ENCODE measurements at places on chromosomes 3 and 15.

- no peaks in the 10 kb centered on the region for H3K36me3 ChIP-seq
- H3K27me3 ChIP-seq = peaks cover 10% of the 10 kb centered on the region
- H3K4me1 ChIP-seq = peaks cover 6% of the 10 kb centered on the region
- no peak overlapping the region for H3K4me3 ChIP-seq
- DNase-seq = no peak
- no peak overlapping the region for H3K27ac ChIP-seq
Measured at GRCh38 chr3:42698216-42698910, 4.2 kb downstream of the HHATL start.

GRCh38 chr15:96585484-96586386 lies 255.2 kb downstream of the NR2F2 start:
- H3K27me3 ChIP-seq = peaks cover 13% of the 10 kb centered on the region
- DNase-seq = no peak
- no peak overlapping the region for H3K27ac ChIP-seq
- no peak overlapping the region for H3K4me3 ChIP-seq
- H3K4me1 ChIP-seq = peaks cover 23% of the 10 kb centered on the region

DNA sequence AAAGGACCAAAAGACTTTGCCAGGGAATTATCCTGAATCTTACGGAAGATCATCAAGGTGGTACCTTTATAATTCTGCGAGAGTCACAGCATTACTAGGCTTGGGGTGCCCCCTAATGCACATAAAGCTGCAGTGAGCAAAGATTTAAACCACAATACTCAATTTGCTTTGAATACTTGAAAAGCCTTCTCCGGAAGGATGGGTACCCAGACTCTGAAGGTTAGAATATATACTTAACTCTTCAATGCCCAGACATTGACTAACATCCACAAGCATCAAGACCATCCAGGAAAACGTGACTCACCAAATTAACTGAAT lies 117.8 kb upstream of the KCNH8 start:
- H3K27ac ChIP-seq = no peak overlapping the region
- H3K27me3 ChIP-seq = no peaks in the 10 kb centered on the region
- H3K4me1 ChIP-seq = no peaks in the 10 kb centered on the region
- H3K4me3 ChIP-seq = no peak overlapping the region
- DNase-seq = no peak

- H3K4me3 ChIP-seq = no peak overlapping the region
- H3K36me3 ChIP-seq = peaks cover 73% of the 10 kb centered on the region
- no peaks in the 10 kb centered on the region for H3K27me3 ChIP-seq
- no peak overlapping the region for H3K27ac ChIP-seq
Measured at GRCh38 chr3:37535526-37536432, 325.9 kb upstream of the CTDSPL start.

DNA sequence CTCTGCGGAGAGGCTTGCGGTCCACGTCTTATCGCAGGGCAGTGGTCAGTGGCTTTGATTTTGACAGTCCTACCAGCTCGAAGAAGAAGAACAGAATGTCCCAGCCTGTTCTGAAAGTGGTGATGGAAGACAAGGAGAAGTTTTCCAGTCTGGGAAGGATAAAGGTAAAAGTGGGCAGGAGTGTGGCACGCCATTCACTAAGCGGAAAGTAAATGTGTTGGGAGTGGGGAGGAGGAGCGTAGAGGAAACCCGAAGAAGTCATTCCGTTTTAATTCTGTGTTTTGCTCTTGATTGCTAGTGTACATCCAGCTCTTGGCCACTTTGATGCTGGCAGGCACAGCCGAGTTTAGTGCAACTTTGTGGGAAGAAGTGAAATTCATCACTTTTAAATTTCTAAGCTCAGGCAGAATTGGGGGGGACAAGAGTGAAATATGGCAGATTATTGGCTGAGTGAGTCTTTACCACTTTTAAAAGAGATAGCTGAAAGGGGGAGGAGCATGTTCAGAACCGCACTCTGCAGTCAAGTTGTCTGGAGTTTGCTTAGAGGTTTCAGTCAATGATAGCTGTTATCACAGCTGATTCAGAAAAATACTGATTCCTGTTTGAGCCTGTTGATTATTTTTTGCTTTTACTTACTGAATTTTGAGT lies 1.8 kb downstream of the ARHGEF26 start:
- peaks cover 3% of the 10 kb centered on the region for H3K36me3 ChIP-seq
- DNase-seq = no peak
- H3K4me1 ChIP-seq = peaks cover 34% of the 10 kb centered on the region
- no peak overlapping the region for H3K27ac ChIP-seq

DNA sequence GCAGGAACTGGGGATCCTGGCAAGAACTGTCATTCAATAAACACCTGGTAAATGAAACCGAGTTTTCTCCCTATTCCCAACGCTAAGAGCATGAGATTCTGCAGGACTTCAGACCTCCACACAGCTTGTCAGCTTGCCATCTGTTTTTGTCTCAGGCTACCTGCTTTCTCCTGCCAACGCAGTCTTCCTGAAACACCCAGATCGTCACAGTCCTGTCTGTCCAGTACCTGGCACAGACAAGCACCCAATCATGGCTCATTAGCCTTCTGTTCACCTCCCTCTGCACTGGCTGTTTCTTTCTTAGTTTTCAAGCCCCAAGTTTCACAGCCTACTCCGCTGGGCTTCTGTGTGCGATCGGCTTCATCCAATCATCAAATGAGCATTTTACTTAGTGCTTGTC lies 5.0 kb downstream of the SLC12A8 start:
- peaks cover under 1% of the 10 kb centered on the region for H3K36me3 ChIP-seq
- peaks cover 28% of the 10 kb centered on the region for H3K27me3 ChIP-seq
- no peak overlapping the region for H3K4me3 ChIP-seq
- no peak overlapping the region for H3K27ac ChIP-seq
- DNase-seq = no peak
- peaks cover 7% of the 10 kb centered on the region for H3K4me1 ChIP-seq

- DNase-seq = no peak
- peaks cover 30% of the 10 kb centered on the region for H3K4me1 ChIP-seq
- no peak overlapping the region for H3K27ac ChIP-seq
- no peak overlapping the region for H3K4me3 ChIP-seq
- H3K36me3 ChIP-seq = peaks cover 59% of the 10 kb centered on the region
Measured at GRCh38 chr15:84789762-84790161, 27.4 kb upstream of the ALPK3 start.

DNA sequence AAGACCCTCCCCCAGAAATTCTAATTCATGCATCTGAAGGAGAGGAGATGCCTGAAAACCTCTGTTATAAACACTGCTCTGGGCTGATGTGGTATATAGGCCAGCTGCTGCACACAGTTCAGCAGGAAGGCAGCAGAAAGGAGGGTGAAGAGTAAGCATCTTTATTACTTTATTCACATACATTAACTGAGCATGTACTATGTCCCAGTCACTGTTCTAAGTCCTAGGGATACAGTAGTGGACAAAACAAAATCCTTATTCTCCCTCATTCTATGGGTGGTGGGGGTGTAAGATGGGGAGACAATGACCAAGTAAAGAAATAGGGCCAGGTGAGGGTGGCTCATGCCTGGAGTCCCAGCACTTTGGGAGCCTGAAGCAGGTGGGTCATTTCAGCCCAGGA lies 17.8 kb upstream of the CHRNB4 start:
- H3K4me1 ChIP-seq = peaks cover 62% of the 10 kb centered on the region
- peaks cover 28% of the 10 kb centered on the region for H3K27me3 ChIP-seq
- H3K27ac ChIP-seq = no peak overlapping the region
- H3K36me3 ChIP-seq = no peaks in the 10 kb centered on the region
- H3K4me3 ChIP-seq = no peak overlapping the region

DNA sequence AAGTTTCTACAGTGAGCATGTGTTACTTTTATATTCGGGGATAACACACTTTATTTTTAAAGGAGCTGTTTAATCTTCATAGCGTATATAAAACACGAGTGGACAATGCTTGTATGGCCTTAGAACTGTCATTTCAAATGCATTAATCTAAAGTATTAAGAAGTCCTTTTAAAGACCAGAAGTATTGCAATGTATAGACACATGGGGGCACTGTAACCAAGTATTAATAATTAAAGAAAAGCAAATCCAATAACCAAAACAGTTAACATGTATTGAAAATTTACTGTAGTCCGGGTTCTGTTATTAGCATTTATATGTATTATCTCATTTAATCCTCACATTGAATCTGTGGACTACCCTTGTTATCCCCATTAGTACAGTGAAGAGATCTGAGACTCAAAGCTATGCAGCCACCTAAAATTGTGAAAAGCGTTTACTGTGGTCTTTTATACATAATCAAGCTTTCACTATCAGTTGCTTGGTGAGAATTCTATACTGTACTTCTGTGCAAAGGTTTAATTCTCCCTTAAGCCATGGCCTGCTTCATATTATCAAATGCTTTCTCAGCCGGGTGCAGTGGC lies 10.1 kb downstream of the ARL14 start:
- H3K27me3 ChIP-seq = no peaks in the 10 kb centered on the region
- no peaks in the 10 kb centered on the region for H3K36me3 ChIP-seq
- no peak overlapping the region for H3K4me3 ChIP-seq
- DNase-seq = no peak
- H3K4me1 ChIP-seq = peaks cover 9% of the 10 kb centered on the region

- no peak for DNase-seq
- peaks cover 18% of the 10 kb centered on the region for H3K4me1 ChIP-seq
- H3K36me3 ChIP-seq = peaks cover 62% of the 10 kb centered on the region
- H3K27me3 ChIP-seq = no peaks in the 10 kb centered on the region
- no peak overlapping the region for H3K4me3 ChIP-seq
Measured at GRCh38 chr15:85547386-85547785, 167.0 kb downstream of the AKAP13 start.

GRCh38 chr3:101851072-101851770 lies 1.9 kb downstream of the NFKBIZ start:
- H3K27me3 ChIP-seq = peaks cover 21% of the 10 kb centered on the region
- peak overlapping the region; percentile 96 for H3K4me3 ChIP-seq
- H3K27ac ChIP-seq = no peak overlapping the region
- H3K36me3 ChIP-seq = peaks cover 47% of the 10 kb centered on the region
- no peak for DNase-seq

- peak overlapping the region; percentile 45 for H3K27ac ChIP-seq
- no peak overlapping the region for H3K4me3 ChIP-seq
- no peak for DNase-seq
- H3K36me3 ChIP-seq = peaks cover 60% of the 10 kb centered on the region
Measured at GRCh38 chr3:138082085-138082991, 33.1 kb downstream of the DZIP1L start.

DNA sequence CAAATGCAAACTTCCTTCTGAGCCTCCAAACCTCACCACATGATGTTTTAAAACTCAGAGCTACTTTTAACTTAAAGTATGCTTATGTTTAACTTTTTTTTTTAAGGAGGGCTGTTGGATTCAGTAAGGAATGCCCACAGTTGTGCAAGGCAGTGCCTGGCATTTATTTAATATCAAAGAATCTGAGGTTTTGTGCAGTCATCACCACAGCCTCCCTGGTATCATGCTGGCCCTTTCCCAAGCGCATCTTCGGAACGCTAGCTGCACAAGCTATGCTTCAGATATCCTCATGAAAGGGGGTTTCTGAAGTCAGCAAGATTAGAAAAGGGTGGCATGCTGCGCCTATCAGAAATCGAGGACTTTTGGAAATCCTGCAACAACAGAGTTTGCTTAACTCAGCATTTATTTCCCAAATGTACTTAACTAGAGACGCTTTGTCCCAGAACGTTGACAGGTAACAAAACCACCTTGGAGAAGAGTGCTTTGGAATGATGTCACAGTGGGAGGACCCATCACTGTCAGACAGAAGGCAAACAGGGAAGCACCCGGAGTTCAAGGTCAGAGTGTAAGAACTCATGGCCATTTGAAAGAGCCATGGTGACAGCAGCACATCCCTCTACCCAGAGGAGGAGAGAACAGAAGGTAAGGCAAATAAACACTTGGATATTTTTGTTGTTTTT lies 120.2 kb upstream of the IGF1R start:
- H3K27ac ChIP-seq = no peak overlapping the region
- no peak overlapping the region for H3K4me3 ChIP-seq
- H3K27me3 ChIP-seq = peaks cover 16% of the 10 kb centered on the region
- no peak for DNase-seq

GRCh38 chr3:187974871-187975271 lies 179.1 kb upstream of the LPP start:
- peaks cover 9% of the 10 kb centered on the region for H3K27me3 ChIP-seq
- no peak overlapping the region for H3K4me3 ChIP-seq
- no peak for DNase-seq
- H3K27ac ChIP-seq = no peak overlapping the region
- H3K4me1 ChIP-seq = peaks cover 33% of the 10 kb centered on the region

DNA sequence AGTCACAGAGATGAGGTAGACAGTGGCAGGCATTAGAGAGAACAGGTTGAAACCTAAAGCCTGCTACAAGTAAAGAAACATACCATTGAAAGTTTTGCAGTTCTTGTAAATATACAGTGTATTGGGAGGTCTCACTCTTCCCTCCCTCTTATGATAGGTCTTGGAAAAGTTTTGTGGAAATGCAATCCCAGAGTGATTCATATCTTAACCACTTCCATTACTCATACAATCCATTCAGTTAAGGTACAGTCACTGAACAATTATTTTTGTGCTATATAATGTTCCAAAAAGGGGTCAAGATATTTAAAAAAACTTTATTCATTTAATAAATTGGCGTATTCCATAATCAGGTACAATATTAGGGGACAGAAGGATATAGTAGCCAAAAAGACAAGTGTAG lies 737.7 kb upstream of the ALCAM start:
- no peaks in the 10 kb centered on the region for H3K36me3 ChIP-seq
- no peaks in the 10 kb centered on the region for H3K27me3 ChIP-seq
- H3K4me1 ChIP-seq = no peaks in the 10 kb centered on the region
- no peak overlapping the region for H3K27ac ChIP-seq
- no peak for DNase-seq

DNA sequence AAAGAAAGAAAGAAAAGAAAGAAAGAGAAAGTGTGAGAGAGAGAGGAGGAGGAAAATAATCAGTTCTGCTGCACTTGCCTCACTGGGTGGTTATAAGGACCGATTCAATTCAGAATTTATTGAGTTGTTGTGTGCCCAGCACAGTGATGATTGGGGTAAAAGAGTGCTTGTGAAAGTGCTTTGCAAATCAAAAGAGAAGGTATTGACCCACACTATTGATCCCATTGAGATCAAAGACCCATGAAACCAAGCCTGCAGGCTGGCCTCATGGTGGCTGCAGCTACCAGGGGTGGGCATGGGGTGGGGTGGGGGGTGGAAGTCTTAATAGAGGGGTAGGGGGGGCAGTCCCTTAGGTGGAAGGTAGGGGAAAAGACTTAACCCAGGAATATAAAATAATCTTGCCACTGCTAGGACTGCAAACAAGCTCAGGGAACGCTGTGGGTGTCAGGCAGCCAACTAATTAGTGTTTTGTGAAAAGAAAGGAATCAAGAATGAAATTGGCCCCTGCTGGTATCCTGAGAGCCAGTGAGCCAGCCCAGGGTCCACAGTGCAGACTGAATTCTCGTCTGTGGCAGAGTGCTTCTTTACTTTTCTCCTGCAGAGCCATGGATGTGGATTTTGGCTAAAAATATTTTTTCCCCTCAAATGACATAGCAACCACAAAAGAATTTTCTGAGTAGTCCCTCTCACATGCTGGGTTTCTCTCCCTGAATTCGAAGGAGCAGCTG lies 34.2 kb downstream of the CLEC3B start:
- H3K36me3 ChIP-seq = no peaks in the 10 kb centered on the region
- peaks cover 2% of the 10 kb centered on the region for H3K27me3 ChIP-seq
- H3K4me1 ChIP-seq = peaks cover 19% of the 10 kb centered on the region
- H3K4me3 ChIP-seq = no peak overlapping the region

DNA sequence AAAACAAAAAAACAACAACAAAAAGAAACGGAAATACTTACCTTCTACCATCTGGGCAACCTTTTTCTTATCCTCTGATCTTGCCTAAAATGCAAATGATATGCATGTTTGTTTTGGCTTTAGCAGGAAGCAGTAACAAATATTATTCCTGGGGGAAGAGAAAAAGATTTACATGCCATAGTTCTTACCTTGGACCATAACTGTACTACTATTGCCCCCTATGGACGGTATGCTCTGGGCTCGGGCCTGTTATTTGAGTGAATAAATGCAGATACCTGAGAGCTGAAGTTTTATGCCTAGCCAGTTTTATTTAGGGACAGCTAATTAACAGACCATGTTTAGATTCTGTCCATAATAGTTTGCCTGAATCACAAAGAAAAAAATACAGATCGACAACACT lies 12.6 kb upstream of the STARD5 start:
- H3K27me3 ChIP-seq = peaks cover 3% of the 10 kb centered on the region
- DNase-seq = no peak
- peaks cover 4% of the 10 kb centered on the region for H3K4me1 ChIP-seq
- no peak overlapping the region for H3K27ac ChIP-seq
